Suppressor macrophage treated with lipopolysaccharide for 4 hours (primary cell): ENCODE measurements at places on chromosomes 6 and 20.

DNA sequence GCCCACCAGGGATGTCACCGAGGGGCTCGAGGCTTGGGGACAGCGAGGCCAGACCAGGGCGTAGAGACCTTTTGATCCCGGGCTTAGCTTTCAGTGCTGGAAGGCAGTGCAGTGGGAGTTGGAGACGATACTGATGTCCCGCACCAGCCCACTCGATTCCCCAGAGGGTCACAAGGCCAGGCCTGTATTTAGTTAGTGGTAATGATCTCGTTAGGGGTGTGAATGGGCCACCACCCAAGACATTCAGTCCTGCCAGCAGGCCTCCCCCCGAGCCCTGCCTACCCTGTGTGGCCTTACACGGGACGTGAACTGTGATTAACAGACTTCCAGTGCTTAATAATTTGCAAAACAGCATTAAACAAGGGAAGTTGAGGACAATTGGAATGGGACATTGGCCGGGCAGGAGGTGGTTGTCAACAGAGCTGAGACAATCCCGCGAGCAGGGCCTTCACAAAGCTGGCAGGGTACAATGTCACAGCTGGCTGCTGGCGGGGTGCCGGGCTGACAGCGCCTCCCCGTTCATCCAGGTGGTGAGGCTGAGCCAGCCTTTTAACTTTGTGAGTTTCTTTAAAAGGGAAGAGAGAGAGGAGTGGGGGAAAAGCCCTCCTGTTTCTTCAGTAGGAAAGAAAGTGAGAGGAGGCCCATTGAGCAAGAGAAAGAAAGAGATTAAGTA is 175.3 kb upstream of the RALGAPA2 start:
- DNase-seq = no peak

DNA sequence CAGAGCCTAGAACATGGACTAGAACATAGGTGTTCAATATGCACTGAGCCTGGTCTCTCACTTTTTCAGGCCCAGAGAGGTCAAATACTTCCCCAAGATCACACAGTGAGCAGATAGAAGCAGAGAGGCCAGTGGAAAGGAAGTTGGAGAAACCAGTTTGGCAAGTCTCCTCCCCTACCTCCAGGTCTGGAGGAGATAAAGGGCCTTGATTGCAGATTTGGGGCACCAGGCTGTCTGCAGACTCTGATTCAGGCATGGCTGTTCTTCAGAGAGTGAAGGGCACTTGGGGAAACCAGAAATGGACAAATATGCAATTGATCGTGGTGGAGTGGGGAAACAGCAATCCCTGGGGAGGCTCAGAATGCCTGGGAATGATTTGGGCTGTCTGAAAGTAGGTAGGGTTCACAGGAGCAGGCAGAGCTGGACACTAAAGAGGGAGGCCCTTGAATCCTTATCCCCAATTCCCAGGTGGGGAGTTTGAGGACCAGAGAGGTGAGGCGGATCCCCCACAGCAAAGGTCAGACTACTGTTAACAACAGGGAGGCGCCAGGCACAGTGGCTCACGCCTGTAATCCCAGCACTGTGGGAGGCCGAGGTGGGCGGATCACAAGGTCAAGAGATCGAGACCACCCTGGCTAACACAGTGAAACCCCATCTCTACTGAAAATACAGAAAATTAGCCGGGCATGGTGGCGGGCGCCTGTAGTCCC is 2.3 kb downstream of the PEDS1 start:
- no peak for DNase-seq

DNA sequence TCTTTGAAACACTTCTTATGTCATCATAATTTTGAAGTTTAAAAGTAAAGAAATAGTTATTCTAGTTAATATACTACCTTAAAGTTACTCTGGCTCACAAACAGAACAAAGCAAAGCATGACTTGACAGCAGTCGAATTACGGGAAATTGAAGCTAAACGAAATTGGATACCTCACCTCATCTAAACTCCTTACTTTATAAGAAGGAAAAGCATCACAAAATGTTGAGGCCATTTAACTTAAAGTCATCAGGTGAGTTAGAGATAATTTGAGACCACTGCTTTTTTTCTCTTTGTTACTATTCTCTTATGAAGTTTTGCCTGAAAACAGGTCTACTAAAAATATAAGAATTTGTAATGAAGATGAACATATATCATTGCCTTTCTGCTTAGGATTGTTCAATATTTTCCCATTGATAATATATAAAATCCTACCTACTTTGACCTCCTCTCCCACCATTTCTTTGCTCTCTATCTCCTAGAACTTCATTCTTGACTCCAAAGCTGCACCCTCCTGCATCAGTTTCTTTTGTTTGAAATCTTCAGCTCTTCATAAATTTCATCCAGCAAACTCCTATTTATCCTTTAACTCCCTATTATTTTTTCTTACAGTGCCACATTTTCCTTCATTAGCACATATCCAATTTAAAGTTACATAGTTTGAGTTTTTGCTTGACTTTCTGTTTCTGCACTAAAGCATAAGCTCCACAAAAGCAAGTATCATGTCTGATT is 510.7 kb upstream of the ZNF337 start:
- no peak for DNase-seq

GRCh38 chr6:98578016-98578415 is 256.4 kb upstream of the POU3F2 start:
- DNase-seq = no peak

- peak; percentile 36 for DNase-seq
Observed at GRCh38 chr6:5025911-5026819, 22.3 kb upstream of the RPP40 start.

- no peak for DNase-seq
Observed at GRCh38 chr6:52457096-52457495, 37.0 kb downstream of the EFHC1 start.

DNA sequence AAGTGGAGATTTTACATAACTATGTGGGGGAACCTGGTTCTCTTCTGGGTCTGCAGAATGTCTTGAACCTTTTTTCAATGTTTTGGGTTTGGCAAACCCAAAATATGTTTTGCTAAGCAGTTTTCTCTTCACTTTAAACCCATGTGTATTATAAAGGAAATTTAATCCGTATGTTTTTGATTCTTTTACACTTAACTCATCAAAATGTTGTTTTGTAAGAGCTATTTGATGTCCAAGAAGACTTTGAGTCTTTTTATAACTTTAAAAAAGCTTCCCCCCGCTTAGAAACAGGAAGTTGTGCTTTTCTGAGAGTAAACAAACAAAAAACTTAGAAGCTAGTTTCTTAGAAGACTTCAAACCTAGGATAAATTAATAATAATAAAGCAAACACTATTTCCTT is 81.9 kb upstream of the CEP162 start:
- no peak for DNase-seq
